Neural progenitor cell (in vitro differentiated cells): ENCODE measurements at places on chromosomes 16 and 17.

DNA sequence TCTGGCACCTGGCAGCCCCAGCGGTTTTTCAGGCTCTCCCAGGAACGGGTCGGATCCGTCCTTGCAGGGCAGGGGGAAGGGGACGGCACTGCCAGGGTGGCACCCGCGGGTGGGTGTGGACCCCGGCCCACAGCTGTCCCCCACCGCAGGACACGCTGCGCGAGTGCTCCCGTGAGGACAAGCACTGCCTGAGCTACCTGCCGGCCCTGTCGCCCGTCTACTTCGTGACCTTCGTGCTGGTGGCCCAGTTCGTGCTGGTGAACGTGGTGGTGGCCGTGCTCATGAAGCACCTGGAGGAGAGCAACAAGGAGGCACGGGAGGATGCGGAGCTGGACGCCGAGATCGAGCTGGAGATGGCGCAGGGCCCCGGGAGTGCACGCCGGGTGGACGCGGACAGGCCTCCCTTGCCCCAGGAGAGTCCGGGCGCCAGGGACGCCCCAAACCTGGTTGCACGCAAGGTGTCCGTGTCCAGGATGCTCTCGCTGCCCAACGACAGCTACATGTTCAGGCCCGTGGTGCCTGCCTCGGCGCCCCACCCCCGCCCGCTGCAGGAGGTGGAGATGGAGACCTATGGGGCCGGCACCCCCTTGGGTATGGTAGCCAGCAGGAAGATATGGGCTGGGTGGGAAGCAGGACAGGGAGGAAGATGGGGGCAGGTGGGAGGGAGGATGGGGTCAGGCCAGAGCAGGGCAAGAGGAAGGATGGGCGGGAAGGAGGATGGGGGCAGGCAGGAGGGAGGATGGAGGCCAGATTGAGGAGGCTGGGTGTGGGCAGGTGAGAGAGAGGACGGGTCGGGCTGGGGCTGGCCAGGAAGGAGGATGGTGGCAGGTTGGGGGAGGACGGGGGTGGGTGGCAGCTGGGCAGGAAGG, 6.8 kb downstream of the TPSG1 start:
- no peak for DNase-seq

GRCh38 chr16:15979801-15980200, 30.4 kb downstream of the ABCC1 start:
- DNase-seq: no peak

DNA sequence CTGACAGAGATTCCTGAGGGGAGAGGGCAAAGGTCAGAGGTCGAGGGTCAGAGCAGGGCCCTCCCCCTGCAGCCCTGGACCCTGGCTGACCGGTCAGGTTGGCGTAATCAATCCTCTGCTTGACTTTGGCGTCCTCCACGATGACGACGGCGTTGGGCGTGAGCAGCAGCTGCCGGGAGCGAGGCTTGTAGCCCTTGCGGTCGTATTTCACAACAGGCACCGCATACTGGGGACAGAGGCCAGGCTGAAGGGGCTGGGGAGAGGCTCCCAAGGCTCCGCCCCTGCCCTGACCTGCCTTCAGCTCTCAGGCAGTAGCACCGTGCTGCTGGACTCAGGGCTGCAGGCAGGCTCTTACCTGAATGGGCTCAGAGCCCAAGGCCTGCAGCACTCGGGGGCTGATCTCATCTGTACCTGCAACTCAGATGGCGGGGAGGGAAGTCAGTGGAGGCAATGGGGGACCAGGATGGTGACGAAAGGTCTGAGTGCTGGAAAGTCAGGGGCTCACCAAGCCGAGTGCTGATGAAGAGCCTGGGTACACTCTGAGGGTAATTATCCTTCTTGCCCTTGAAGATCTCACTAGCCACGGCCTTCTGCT, 12.0 kb upstream of the CRK start:
- peak; percentile 40 for DNase-seq

- DNase-seq: no peak
These were observed 101.2 kb downstream of the TTC19 start for GRCh38 chr17:16100737-16101400.

DNA sequence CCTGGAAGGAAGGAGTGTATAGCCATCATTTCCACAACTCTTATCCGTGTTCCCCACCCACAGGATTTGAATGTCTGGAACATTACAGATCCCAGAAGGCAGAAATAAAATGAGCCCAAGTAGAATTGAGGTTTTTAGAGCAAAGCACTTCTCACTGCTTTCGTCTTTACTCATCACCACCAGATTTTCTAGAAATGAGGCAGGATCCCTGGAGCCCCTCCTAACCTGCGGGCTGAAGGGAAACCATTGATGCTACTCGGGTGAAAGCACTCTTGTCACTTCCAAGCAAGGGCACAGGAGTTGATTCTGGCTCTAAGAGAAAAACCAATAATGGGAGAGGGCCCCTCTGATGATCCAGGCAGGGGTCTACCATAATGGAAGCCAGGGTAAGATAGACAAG, 2.8 kb upstream of the ALDOC start:
- DNase-seq: no peak

- peak; percentile 54 for DNase-seq
These were observed at the start of gene CHAD for GRCh38 chr17:50468304-50469207. Gene CHAD (minus strand): TSS chr17:50468880. CDS start chr17:50468813, 67 bp downstream.

GRCh38 chr17:37609170-37610040, at the start of gene SYNRG:
Gene SYNRG (minus strand): TSS chr17:37609418. CDS start chr17:37609355, 63 bp downstream.
- peak; percentile 98 for DNase-seq

DNA sequence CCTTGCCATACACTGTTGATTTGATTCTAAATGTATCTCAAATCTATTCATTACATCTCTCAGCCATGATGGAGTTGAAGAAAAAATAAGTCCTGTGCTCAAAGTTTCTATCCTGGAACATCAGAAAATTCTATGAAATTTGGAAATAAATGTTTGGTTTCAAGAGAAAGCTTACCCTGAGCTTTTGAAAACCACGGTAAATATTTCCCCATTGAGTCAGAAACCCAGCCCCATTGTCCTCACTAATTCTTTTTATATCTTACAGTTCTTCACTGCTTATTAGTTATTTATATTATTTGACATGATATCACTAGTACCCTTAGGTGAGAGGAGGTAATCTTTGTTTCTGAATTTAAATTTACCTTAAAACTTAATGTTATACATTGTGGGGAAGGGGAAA, 128.5 kb downstream of the MRTFB start:
- DNase-seq: no peak

DNA sequence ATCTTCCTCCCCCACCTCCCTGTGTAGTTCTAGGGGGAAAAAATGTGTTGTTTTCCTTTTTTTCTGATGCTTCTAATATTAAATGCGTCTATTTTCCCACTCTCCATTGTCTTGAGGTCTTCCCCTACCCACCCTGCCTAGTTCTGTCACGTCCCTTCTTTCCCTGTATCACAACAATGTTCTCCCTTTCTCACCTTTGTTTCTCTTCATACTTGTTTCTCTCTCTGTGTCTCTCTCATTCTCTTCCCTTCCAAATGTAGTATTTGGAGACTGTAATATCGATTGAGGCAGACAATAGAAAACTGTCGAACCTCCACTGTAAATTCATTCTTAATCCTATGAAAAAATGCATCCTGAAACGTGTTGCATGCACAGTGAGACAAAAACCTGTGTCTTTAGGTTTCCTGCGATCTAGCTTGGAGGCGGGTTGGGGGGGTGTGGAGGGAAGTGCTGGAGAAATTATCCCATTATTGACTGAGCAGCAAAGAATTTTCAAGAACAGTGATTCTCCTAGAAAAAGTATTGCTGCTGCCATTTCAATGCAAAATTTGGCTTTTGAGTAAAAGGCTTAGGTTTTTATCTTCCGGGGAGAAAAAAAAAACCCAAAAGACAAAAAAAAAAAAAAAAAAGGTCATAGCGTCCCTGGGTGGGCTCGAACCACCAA, 1.3 kb upstream of the PSMB3 start:
- DNase-seq: peak; percentile 53

DNA sequence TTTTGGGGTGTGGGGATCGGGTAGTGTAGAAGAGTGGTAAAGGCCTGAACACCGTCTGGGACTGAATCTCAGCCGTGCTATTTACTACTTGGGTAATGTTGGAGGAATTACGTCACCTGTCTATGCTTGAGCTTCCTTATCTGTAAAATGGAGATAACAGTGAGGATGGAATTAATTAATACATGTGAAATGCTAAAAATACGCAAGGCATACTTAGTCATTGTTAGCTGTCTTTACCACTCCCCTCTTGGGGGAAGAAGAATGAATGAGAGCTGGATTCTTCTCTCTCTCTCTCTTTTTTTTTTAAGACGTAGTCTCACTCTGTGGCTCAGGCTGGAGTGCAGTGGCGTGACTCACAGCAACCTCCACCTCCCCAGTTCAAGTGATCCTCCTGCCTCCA, 41.1 kb upstream of the TANGO6 start:
- DNase-seq: no peak

DNA sequence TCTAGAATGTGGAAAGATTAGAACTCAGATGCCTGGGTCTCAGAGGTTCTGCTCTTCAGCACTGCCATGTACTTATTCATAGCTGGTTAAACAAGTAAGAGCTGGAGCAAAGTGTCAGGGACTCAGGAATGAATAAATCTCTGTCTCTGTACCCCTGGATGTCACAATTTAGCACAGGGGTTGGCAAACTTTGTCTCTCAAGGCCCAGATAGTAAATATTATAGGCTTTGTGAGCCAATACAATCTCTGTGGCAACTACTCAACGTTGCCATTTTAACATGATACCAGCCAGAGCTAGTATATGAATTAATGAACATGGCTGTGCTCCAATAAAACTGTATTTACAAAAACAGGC, 220.3 kb upstream of the MON1B start:
- DNase-seq: no peak

DNA sequence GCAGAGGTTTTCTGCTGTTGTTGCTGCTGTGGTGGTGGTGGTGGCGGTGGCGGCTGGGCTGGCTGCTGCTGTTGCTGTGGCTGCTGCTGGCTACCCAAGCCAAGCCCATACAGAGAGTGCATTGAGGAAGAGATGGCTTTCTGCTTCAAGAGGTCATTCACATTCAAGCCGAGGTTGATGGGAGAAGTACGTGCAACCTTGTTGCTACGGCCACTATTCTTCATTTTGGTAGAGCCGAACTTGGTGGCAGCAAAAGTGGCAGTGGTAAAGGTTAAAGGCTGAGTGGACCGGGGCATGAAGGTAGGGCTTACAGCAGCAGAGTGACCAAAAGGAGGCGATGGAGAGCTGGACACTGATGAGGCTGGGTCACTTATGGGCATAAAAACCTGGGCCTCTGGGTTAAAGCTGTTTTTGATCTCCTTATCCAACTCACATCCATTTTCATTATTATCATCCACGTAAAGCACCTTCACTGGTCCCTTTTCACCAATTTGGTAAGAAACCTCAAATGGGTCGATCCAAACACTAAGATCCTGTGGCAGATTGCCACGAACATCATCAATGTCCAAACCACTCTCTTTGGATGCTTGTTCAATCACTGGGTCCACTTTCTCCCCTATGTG, 2.8 kb downstream of the TOB1 start:
- peak; percentile 69 for DNase-seq

DNA sequence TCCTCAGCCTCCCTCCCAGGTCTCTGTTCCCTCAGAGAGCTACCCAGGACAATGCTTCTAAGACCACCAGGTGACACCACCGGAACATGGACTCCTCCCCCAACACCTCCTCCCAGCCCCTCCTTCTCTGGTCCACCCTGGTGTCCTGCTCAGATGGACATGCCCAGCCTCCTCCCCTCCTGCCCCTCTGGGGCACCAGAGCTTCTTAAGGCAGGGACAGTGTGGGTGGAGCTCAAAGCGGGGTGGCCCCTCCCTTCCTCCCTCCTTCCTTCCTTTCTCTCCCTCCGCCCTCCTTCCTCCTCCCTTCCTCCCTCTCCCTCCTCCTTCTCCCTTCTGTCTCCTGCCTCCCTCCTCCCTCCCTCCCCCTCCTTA, 22.7 kb downstream of the TRPV3 start:
- peak; percentile 59 for DNase-seq

DNA sequence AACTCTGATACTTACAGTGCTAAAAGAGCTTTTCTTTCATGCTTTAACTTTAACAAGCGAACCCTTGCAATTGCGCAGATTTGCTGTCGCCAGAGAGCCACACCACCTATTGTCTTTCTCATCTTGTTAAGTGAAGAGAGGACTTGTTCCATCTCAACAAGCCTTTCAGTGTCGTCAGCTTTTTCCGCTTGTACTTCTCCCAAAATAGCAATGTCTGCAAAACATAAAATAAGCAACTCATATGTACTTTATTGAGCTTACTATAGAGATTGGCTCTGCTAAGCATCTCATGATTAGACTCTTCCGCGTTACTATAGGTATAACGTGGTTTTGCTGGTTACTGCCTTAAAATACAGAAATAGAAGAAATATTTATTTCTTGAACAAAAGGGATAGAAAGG, 51.9 kb downstream of the ABCA8 start:
- no peak for DNase-seq

GRCh38 chr17:50221266-50221863, 19.9 kb upstream of the COL1A1 start:
- DNase-seq: no peak

DNA sequence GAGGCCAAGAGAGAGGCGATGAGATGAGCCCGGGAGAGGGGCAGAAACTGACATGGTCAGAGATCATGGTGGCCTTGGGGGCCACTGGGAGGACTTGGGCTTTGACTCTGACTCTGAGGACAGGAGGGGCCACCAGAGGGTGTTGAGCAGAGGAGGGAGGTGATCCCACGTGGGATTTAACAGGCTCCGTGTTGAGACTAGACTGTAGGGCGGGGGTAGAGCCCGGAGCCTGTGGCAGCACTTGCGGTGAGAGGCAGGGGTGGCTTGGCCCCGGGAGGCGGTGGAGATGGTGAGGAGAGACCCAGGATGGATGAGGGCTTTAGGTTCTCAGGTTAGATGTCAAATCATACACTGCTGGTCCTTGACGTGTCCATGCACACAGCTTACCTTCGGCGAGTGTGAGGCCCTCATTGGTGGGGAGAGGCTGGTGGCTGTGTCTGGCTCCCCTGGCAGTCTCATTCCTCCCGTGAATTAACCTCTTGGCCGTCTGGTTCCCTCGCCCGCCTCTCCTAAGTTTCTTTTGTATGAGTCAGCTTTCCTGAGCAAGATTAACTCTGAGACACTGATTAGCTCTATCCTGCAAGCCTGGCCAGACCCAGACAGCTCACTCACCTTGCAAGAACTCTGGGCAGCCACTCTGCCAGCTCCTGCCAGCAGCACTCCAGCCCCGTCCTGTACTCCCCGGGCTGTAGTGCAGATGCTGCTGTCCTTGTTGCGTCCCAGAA, 39.7 kb downstream of the VPS35L start:
- DNase-seq: no peak

DNA sequence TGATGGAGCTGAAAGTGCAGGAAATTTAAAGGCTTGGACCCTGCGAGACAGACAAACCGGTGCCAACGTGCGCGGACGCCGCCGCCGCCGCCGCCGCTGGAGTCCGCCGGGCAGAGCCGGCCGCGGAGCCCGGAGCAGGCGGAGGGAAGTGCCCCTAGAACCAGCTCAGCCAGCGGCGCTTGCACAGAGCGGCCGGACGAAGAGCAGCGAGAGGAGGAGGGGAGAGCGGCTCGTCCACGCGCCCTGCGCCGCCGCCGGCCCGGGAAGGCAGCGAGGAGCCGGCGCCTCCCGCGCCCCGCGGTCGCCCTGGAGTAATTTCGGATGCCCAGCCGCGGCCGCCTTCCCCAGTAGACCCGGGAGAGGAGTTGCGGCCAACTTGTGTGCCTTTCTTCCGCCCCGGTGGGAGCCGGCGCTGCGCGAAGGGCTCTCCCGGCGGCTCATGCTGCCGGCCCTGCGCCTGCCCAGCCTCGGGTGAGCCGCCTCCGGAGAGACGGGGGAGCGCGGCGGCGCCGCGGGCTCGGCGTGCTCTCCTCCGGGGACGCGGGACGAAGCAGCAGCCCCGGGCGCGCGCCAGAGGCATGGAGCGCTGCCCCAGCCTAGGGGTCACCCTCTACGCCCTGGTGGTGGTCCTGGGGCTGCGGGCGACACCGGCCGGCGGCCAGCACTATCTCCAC, at the start of gene NOG:
Gene NOG, plus strand, starts transcription at position 54 of the 674 bp plus-strand sequence. Its CDS starts 525 bp downstream, at position 579.
- peak; percentile 87 for DNase-seq
